ENCODE measurements at places on chromosomes 11 and 22.

GRCh38 chr11:20611892-20612291 is 12.5 kb downstream of the SLC6A5 start:
- DNase-seq: no peak

DNA sequence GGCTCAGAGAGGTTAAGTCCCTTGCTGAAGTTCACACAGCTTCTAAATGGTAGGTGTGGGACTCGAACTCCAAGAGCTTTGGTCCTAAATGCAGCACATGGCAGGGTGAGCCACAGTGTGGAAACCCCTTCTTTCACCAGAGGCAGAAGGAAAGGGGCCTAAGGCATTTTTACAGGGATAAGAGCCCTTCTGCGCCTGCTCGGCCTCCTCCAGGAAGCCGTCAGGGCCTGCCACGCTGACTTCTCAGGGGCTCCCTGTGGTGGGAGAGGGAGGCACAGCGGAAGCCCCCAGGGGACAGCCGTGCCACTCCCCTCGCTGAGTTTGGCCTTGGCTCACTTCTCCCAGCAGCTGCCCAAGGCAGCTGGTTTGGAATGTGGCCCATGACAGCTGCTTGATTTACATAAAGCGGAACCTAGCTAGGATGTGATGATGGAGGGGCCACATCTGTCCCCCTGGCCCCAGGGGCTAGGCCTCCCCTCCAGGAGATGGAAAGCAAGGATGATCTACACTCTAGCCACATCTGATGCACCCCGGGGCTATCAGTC is 35.4 kb downstream of the CD82 start:
- no peak for DNase-seq

- DNase-seq: no peak
Measured at GRCh38 chr22:35204807-35205775, 52.2 kb upstream of the HMGXB4 start.

- no peak for DNase-seq
Measured at GRCh38 chr22:29194184-29194583, 11.5 kb upstream of the EMID1 start.

DNA sequence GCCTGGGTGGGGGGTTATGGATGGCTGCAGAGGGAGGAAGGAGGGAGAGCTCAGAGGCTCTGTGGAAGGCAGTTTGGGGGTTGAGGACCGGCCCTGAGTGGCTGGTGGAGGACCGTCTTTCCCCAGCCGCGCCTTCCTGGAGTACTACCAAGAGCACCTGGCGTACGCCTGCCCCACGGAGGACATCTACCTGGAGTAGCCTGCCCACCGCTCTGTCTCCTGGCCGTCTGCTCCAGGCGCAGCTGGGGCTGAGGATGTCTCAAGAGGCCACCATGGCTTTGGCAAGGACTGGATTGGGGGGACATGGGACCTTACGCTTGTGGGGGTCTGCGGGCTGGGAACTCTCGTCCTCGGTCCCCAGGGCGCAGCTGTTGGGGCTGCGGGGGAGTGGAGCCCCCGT is 10.0 kb downstream of the MAPK8IP2 start:
- DNase-seq: no peak

DNA sequence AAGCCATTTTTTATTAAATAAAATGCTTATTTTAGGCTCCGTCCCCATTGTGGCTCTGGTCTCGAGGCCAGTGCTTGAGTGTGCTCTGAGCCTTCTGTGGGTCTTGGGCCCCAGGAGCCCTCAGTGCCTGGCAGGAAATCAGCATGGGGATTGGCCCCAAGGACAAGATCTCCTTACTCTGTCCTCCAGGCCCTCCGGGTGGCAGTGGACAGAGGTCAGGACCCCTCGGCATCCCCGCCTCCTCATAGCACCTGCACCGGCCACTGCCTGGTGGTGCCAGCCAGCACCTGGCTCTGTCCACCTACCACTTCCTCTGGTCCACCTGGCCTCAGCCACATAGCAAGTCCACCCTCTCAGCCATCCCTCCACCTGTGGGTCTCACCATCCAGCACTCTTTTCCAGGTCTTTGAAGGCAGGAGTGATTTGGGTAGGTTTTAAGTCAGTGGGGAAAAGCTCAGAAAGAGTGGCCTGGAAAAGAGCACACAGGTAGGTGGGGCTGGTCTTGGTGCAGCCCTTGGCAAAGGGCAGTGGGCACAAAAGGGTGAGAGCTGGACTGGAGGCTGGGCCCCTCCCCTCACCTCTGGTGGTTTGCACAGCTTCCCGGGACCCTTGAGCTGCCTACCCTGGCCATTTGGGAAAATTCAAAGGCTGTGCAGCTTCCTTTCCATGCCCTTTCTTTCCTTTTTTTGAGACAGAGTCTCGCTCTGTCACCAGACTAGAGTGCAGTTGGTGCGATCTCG is 3.5 kb downstream of the CLDN5 start:
- DNase-seq: no peak

GRCh38 chr22:25853078-25853477 is 111.1 kb downstream of the MYO18B start:
- DNase-seq: no peak

- no peak for DNase-seq
Measured at GRCh38 chr11:130549393-130549999, 101.1 kb downstream of the ADAMTS15 start.

DNA sequence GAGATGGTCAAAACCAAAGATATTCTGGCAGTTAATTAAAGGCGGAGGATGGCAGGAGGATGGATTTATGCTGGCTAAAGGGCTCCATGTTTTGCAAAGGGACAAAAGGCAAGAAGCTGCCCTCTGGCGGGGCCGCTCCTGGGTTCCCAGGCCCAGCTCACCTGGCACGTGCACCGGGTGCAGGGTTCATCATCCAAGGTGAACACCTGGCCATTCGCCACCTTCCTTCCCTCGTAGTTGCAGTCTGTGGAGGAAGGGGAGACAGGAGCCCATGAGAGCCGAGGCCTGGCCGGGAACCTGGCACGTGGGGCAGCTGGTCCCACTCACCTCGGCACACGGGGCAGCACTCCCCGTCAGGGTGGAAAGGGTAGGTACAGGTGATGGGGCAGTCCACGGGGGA is 23.8 kb downstream of the PGA5 start:
- no peak for DNase-seq

DNA sequence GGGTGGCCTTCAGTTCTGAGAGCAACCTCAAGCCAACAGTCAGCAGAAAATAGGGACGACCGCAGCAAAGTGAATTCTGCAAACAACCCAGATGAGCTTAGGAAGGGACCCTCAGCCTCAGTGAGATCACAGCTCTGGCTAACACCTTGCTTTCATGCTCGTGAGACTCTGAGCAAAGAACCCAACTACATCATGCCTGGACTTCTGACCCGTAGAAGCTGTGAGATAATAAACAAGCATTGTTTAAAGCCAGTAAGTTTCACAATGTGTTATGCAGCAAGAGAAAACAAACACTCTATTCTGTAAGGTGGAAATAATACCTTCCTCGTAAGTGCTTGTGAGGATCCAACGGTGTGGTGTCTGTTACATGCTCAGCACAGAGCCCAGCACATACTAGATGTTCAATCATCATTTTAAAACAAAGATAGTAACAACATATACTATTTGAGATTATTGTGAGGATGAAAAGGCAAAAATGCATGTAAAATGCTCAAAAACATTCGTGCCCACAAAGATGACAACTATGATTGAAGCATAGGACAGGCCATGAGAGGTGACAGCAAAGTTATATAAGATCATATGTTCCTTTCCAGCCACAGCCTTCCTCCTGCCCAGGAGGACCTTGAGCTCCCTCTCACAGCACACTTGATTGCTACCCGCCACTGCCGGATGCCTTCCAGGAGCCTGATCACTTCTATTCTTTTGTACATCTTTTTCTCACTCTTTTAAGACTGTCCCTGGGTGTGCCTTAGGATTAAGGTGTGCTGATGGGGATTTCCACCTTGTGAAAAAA is 433.3 kb downstream of the BUD13 start:
- DNase-seq: no peak
